ENCODE measurements at places on chromosomes 13 and 19. TPM values are rescaled to one million over a fixed set of nuclear protein-coding genes. Genes with fewer than 3 reads are reported as not detected.

Gene TEX26
- not detected for total RNA-seq

Gene FFAR3
- not detected for total RNA-seq

Gene CEACAM18
- not detected for total RNA-seq

Gene CXCL17
- total RNA-seq: 0.10 TPM

Gene TTYH1
- total RNA-seq: 0.25 TPM

Gene SOX1
- total RNA-seq: not detected

Gene U2AF2
- total RNA-seq: 285 TPM

Gene ARHGAP33
- 7.2 TPM for total RNA-seq

Gene TEX101
- not detected for total RNA-seq

Gene ZNF835
- total RNA-seq: not detected

Gene NCR1
- total RNA-seq: not detected

Gene REEP6
- total RNA-seq: 4.7 TPM

Gene KLK15
- not detected for total RNA-seq

Gene GNA15
- 0.06 TPM for total RNA-seq

Gene NLRP4
- not detected for total RNA-seq

Gene PPP1R13L
- 40.0 TPM for total RNA-seq

Gene COX6B2
- total RNA-seq: 0.61 TPM

Gene ERVK3-1
- total RNA-seq: 90.4 TPM

Gene DMWD
- total RNA-seq: 29.9 TPM

Gene LPAR6
- total RNA-seq: 0.98 TPM

Gene ZIM2
- not detected for total RNA-seq

Gene KL
- total RNA-seq: 0.02 TPM

Gene TM9SF2
- 54.0 TPM for total RNA-seq

Gene NLRP11
- total RNA-seq: 0.01 TPM

Gene NLRP9
- not detected for total RNA-seq

Gene ITGBL1
- total RNA-seq: 0.97 TPM

Gene C13orf42
- total RNA-seq: not detected

Gene DENND1C
- 0.22 TPM for total RNA-seq

Gene PSG7
- not detected for total RNA-seq

Gene LAIR1
- not detected for total RNA-seq

Gene DHRS12
- total RNA-seq: 4.1 TPM

Gene GPATCH1
- 13.3 TPM for total RNA-seq

Gene ZNF709
- total RNA-seq: not detected

Gene ZNF730
- total RNA-seq: not detected

Gene TMEM255B
- total RNA-seq: 1.5 TPM

Gene KIRREL2
- total RNA-seq: 0.49 TPM

Gene SIGLECL1
- total RNA-seq: not detected

Gene IGFL3
- total RNA-seq: 0.25 TPM

Gene COL4A2
- total RNA-seq: 173 TPM

Gene ONECUT3
- 0.02 TPM for total RNA-seq

Gene KLK14
- 0.17 TPM for total RNA-seq

Gene RAB11B
- total RNA-seq: 115 TPM

Gene FAAP24
- total RNA-seq: 13.4 TPM

Gene ATP7B
- 2.7 TPM for total RNA-seq

Gene IGFL2
- total RNA-seq: 0.86 TPM
